LoVo (cell line): ENCODE measurements at places on chromosomes 2 and 18.

DNA sequence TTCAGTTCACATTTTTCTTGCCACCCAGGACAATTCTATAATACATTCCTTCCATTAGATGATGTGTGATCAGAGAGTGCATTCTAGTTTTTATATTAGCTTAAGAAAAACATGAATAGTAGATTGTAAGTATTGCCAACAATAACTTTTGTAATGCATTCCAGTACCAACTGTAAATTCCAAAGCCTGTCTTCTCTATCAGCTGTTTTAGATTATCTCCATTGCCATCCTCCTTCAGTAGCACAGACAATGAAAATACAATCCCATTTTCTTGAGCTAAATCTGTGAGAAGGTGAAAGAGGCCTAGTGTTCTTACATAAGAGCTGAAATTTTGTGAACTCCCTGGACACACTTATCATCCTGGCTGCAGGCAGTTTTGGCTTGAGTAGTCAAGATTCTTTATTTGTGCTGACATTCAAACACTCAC lies 103.9 kb downstream of the CCBE1 start:
- DNase-seq: no peak

DNA sequence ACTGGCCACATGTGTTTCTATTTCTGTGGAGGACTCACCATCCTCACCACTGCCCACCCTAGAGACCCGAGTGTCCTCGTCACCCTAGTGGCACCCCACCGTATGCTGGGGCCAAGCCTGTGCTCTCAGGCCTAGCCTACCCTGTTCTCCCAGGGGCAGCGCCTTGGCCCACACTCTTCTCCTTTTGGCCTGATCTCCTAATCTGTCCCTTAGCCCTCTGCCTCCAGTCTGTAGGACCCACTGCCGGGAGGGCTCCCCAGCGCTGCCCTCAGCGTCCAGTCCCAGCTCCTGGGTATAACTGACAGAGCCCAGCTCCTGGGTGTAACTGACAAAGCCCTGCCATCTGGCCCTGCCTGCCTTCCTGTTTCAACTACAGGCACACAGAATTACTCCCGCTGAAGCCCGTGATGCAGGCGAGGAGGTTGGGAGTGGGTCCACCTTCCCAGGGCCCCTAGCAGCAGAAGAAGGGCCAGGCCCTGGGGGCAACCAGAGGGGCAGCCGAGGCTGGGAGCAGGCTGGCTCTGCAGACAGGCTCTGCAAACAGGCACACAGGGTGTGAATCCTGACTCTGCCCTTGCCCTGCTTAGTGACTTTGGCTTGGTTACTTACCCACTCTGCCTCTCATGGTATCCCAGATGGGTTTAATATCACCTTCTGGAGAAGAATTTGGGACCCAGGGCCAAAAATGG lies 25.6 kb upstream of the PTMA start:
- no peak for DNase-seq

DNA sequence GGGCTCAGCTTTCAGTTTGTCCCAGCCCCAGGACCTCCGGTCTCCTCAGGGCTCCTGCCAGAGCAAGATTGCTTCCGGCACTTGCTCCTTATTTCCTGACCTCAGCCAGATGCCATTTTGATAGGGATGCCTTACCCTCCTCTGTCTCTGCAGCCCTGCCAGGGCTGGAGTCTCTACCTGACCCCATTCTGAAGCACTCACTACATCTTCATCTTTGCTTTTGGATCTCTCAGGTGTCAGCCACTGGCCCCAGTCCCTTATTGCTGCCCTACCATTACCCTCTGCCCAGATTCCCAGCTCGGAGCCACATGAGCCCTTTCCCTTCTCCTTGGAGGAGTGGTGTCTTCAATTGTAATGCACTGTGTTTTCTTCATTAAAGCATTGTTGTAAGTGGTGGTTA lies 17.1 kb downstream of the OSBPL6 start:
- no peak for DNase-seq

GRCh38 chr2:105261061-105261460 lies 19.5 kb downstream of the GPR45 start:
- no peak for DNase-seq

GRCh38 chr2:143263066-143263625 lies 133.9 kb downstream of the ARHGAP15 start:
- no peak for DNase-seq

DNA sequence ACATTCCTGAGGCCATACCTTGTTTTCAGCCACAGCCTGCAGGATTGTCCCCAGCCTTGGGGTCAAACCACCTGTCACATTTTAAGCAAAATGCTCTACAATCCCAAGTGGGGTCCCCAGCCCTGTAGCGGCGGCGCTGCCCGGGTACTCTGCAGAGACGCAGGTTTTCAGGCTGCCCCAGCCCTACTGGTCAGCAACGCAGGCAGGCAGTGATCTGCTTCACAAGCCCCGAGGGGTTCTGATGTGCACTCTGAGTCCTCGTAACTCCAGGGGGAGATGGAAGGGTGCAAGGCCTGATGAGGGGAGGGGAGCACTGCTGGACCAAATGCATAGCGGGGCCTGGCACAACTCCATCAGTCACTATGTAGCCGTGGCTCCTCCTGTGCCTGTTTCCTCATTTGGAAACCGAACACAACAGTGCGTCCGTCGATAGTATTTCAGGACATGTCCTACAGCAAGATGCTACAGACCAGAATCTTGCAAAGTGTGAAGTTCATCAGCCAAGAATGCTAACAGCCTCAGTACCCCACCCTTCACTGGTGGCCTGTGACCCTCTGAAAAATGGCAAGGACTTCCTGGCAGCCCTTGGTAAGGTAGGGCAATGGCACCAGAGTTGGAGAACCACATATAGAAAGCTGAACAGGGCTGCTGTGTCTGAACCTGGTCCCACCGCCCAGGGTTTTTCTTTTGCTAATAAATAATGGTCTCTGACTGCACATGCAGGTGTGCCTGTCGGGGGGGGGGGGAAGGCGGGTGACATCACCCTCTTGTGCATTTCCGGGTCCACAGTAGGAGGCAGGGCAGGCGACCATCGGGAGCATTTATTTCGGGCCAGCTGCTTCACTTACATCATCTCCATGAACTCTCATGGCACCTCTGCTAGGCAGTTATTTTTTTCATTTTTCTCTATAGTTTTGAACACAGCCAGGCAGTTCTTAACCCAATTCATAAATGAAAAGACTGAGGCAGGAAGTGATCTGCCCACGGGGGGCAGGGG lies 50.6 kb upstream of the TFCP2L1 start:
- no peak for DNase-seq

- DNase-seq: no peak
Observed at GRCh38 chr2:207844648-207845047, 74.9 kb upstream of the FZD5 start.
